Right lobe of liver (tissue), 6 donors: ENCODE measurements at places on chromosomes 3 and 15. TPM values are rescaled to one million over a fixed set of nuclear protein-coding genes. Genes with fewer than 3 reads are reported as not detected.

UPK1B gene
- not detected for total RNA-seq

ZNF197 gene
- total RNA-seq: 6.9 TPM

LMCD1 gene
- total RNA-seq: 12.0 TPM

MLF1 gene
- 0.32 TPM for total RNA-seq

GPR149 gene
- total RNA-seq: not detected

NOX5 gene
- total RNA-seq: not detected

RPLP1 gene
- 164 TPM for total RNA-seq

SLC12A1 gene
- not detected for total RNA-seq

DNA sequence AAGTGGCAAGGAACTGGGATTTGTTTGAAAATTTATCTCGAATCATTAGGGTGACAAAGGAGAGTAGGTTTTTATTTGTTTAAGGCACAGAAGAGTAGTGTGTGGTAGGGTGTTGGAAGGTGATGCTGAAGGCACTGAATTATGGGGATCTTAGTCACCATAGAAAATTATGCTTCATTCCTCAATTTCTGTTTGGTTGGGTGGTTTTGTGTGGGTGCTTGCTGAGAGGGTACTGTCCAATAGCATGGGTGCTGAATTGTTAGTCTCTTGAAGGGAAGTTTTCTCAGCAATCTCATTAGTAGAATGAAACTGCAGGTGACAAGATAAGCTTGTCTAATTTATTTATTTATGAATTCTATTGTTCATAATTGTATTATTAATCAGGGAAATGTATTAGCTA is 610.9 kb downstream of the AGBL1 start:
- H3K27ac ChIP-seq: no peak overlapping the region
- H3K27me3 ChIP-seq: no peaks in the 10 kb centered on the region
- H3K36me3 ChIP-seq: no peaks in the 10 kb centered on the region
- no peaks in the 10 kb centered on the region for H3K4me1 ChIP-seq

GRCh38 chr3:15657016-15657415 is 55.5 kb downstream of the BTD start:
- no peaks in the 10 kb centered on the region for H3K27me3 ChIP-seq
- no peaks in the 10 kb centered on the region for H3K36me3 ChIP-seq
- no peak for DNase-seq
- H3K4me1 ChIP-seq: no peaks in the 10 kb centered on the region

- H3K27me3 ChIP-seq: no peaks in the 10 kb centered on the region
- no peak overlapping the region for H3K4me3 ChIP-seq
- no peak for DNase-seq
- H3K36me3 ChIP-seq: no peaks in the 10 kb centered on the region
- H3K4me1 ChIP-seq: no peaks in the 10 kb centered on the region
Observed at GRCh38 chr15:81596159-81596865, 222.3 kb upstream of the TMC3 start.

GRCh38 chr3:25515171-25515570 is 87.1 kb downstream of the RARB start:
- H3K27ac ChIP-seq: no peak overlapping the region
- H3K27me3 ChIP-seq: no peaks in the 10 kb centered on the region
- no peak for DNase-seq
- H3K4me3 ChIP-seq: no peak overlapping the region

- peaks cover 18% of the 10 kb centered on the region for H3K4me1 ChIP-seq
- no peaks in the 10 kb centered on the region for H3K36me3 ChIP-seq
- no peaks in the 10 kb centered on the region for H3K27me3 ChIP-seq
- no peak for DNase-seq
- no peak overlapping the region for H3K27ac ChIP-seq
Observed at GRCh38 chr3:156814295-156814694, 11.9 kb upstream of the LEKR1 start.

- DNase-seq: no peak
- H3K4me3 ChIP-seq: no peak overlapping the region
- no peaks in the 10 kb centered on the region for H3K4me1 ChIP-seq
- no peak overlapping the region for H3K27ac ChIP-seq
Observed at GRCh38 chr3:40292637-40293349, 16.7 kb upstream of the EIF1B start.

DNA sequence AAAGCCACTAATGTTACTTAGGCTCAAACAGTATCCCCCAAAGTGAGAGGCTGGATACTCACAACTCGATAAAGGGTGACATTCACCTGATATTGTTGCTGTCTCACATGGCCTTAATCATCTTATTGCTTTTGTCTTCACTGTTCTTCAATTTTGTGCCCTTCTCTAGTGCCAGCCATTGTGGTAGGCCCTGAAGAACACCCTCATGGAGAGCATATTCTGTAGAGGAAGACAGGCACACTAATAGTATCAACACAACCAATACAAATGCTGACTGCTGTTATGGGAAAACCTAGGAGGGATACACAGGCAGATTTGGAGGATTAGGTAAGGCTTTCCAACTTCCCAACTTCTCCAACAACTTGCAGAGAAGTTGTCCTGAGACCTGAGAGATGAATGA is 4.1 kb upstream of the BLM start:
- H3K27ac ChIP-seq: no peak overlapping the region
- no peak overlapping the region for H3K4me3 ChIP-seq
- H3K36me3 ChIP-seq: no peaks in the 10 kb centered on the region
- DNase-seq: no peak
- H3K4me1 ChIP-seq: no peaks in the 10 kb centered on the region

DNA sequence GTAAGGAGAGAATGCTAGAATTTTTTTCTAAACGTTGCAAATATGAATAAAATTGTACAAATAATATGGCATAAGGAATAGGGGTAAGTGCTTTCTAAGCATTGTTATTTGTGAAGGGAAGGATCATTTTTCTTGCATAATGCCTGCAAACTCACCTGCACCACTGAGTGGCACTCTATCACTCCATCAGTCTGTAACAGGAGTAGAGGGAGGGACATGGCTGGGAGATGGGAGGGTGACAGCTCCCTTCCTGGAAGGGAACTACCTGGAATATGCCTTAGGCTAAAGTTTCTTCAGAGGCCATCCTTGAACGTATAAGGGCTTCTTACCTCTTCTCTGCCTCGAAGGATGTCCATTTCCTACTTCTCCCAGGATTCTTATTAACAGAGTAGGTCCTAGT is 3.0 kb downstream of the NAALADL2 start:
- H3K36me3 ChIP-seq: no peaks in the 10 kb centered on the region
- no peak overlapping the region for H3K27ac ChIP-seq
- H3K4me1 ChIP-seq: no peaks in the 10 kb centered on the region
- no peak for DNase-seq
- no peaks in the 10 kb centered on the region for H3K27me3 ChIP-seq

DNA sequence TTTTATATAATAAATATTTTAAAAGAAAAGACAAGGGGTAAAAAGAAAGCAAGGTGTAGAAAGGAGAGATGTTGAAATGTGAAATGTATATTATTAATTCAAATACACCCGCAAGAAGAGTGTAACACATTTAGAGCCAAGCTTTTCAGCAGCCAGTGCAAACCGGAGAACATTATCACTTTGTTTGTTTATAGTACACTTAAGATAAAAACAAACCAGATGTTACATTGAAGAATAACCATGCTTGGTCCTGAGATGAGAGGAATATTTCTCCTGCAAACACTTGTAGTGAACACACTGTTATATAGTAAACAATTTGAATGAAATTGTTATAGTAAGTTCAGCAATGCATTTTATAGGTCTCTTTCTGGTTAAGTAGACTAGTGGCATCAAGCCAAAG is 1441.5 kb downstream of the OTOL1 start:
- no peak overlapping the region for H3K4me3 ChIP-seq
- H3K36me3 ChIP-seq: no peaks in the 10 kb centered on the region
- no peak overlapping the region for H3K27ac ChIP-seq
- H3K27me3 ChIP-seq: no peaks in the 10 kb centered on the region
- H3K4me1 ChIP-seq: no peaks in the 10 kb centered on the region
- no peak for DNase-seq

DNA sequence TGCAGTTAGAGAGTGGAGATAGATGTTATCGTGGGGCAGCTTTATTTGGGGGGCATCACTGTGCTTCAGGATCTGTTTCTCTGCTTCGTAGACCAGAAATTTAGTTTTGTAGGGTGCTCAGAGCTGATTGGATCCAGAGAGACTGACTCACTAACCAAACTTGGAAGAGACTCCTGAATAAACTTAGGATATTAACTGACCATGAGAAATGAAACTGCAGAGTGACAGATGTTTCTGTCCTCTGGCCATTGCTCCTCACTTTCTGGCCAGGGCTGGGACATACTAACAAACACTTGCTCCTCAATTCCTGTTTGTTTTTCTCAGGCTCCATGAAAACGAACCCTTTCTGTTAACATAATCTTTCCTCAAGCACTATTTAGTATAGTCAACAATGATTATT is 4.3 kb downstream of the ZNF592 start:
- H3K27me3 ChIP-seq: no peaks in the 10 kb centered on the region
- no peak for DNase-seq
- H3K4me3 ChIP-seq: no peak overlapping the region
- H3K36me3 ChIP-seq: no peaks in the 10 kb centered on the region
- H3K27ac ChIP-seq: peak overlapping the region; percentile 99
- H3K4me1 ChIP-seq: peaks cover 83% of the 10 kb centered on the region

DNA sequence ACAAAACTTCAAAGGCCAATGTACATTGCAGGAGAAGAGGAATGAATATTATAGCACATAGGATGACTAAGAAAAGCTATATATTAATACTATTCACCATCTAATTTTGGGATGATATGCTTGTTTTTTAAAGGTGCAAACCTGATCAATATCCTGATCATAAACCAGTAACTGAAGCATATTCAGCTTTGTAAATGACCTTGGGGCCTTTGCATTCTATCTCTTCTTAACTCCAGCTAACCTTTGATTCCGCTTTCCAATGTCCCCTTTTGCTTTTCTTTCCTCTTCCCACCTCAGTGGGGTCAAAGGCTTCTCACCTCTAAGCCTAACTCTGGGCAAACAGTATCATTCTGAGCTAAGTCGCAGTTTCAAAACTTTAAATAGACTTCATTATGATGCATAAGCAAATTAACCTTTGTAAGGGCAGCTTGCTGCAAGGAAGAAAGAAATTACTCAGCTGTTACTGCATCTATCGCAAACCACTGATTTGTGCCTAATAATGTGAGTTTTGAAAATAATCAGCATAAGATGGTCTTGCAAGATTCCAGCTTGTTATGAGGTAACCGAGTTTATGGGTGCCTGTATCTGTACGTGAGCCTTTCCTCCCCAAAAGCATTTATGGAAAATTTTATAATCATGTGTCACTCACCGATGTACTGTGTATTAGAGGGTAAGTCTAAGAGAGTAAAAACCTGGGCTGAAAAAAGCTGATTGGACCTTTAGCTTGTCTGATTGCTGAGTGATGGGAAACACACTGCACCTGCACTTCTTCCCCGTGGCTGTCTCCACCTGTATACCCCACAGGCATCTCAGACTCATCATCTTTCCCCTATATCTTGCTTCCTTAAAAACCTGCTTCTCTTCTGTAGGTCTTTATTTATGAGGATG is 116.8 kb downstream of the TPRG1 start:
- no peak overlapping the region for H3K27ac ChIP-seq
- DNase-seq: no peak
- no peaks in the 10 kb centered on the region for H3K4me1 ChIP-seq
- H3K27me3 ChIP-seq: no peaks in the 10 kb centered on the region

DNA sequence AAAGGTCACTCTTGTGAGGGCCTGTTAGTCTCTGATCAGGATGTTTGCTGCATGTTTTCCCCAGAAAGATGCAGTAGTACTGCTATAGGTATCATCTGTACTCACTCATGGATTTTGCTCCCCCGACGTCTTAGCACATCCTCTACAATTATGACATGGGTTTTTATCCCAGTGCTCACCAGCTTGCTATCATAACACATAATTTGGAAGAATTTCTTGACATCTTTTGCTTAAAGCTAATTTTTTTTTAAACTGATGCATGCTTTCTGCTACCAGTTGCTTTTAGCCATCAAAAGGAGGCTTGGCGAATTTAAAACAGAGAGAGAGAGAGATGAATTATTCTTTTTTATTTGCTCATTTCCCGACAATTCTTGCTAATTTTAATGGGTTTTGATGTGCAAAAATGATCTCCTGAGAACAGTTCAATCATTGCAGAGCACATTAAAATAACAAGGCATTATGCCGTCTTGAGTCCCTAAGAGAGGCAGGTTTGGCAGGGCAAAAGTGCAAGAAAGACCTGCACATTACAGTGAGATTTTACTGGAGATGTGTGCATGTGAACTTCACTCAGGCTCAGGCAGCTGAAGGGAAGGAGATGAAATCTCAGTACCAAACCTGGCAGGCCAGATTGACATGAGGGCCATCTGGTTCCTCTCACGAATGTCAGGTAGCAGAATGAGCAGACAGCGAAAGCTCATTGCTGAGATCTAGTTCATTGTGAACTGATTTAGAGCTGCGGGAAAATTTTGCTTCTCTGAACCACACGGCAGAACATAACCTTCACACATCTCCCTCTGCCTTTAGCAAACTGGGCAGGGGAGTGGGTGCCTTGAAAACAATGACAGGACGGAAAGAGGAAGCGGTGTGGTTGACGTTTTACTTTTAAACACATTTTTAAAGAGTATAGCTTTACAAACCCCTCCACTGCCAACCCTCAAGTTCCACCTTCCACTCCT is 25.9 kb upstream of the GOLGA8B start:
- H3K27me3 ChIP-seq: no peaks in the 10 kb centered on the region
- H3K36me3 ChIP-seq: no peaks in the 10 kb centered on the region
- no peaks in the 10 kb centered on the region for H3K4me1 ChIP-seq

GRCh38 chr3:129040039-129040336 is 20.6 kb upstream of the GP9 start:
- no peak overlapping the region for H3K27ac ChIP-seq
- no peaks in the 10 kb centered on the region for H3K4me1 ChIP-seq
- H3K27me3 ChIP-seq: no peaks in the 10 kb centered on the region
- H3K36me3 ChIP-seq: no peaks in the 10 kb centered on the region

GRCh38 chr15:88400084-88400483 is 67.1 kb downstream of the MRPL46 start:
- H3K27ac ChIP-seq: no peak overlapping the region
- H3K4me1 ChIP-seq: no peaks in the 10 kb centered on the region
- H3K27me3 ChIP-seq: no peaks in the 10 kb centered on the region
- no peak overlapping the region for H3K4me3 ChIP-seq
- H3K36me3 ChIP-seq: no peaks in the 10 kb centered on the region

DNA sequence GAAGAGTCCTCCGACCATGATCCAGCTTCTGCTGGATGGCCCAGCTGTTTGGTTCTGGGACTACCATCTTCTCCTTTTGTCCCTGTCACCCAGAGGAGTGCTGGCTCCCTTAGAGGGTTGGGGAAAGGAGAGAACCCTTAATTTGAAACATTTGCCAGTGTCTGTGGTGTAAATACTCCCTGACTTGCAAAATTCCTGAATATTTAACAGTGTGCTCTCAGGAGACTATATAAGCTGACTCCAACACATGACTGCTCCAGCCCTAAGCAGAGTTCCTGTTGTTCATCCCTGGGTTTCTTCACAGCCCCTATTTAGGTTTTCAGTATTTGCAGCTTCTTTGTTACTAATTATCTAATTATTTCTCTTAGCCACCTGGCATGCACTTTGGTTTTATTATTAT is 133.1 kb downstream of the CPNE4 start:
- no peak overlapping the region for H3K27ac ChIP-seq
- no peaks in the 10 kb centered on the region for H3K27me3 ChIP-seq
- no peak for DNase-seq
- no peaks in the 10 kb centered on the region for H3K36me3 ChIP-seq
- H3K4me1 ChIP-seq: no peaks in the 10 kb centered on the region
